ENCODE measurements at places on chromosomes 11 and 22. TPM values are rescaled to one million over a fixed set of nuclear protein-coding genes. Genes with fewer than 3 reads are reported as not detected.
A peak's percentile ranks its signal among the peaks of the same experiment; 100 is the strongest.

DNA sequence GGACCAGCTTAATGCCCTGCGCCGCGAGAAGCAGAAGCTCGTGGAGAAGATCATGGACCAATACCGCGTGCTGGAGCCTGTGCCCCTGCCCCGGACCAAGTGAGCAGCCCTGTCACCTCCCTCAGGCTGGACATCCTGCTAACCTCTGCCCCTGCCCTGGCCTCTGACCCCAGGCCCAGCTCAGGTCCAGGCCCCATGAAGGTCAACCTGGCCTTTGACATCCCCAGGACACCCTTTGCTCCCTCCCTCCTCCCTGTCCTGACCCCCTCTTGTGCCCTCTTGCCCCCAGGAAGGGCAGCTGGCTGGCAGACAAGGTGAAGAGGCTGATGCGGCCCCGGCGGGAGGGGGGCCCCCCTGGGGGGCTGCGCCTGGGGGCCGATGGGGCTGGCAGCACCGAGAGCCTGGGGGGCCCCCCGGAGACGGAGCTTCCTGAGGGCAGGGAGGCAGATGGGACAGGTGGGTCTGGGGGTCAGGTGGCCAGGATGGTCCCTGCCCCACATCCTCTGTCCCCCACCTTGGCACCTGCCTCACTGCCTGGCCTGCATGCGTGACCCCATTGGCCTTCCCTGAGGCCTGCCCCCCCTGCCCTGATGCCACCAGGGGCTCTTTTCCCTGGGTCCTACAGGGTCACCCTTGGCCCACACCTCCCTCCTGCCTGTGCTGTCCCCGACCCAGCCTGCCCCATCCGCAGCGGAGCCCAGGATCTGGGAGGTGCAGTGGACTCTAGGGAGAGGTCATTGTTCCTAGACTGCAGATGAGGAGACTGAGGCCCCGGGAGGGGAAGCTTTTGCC lies 5.1 kb upstream of the RPS6KA4 start:
- no peak for DNase-seq
- no peak overlapping the region for H3K4me3 ChIP-seq
- H3K36me3 ChIP-seq = peaks cover 10% of the 10 kb centered on the region
- no peaks in the 10 kb centered on the region for H3K27me3 ChIP-seq
- H3K4me1 ChIP-seq = peaks cover 6% of the 10 kb centered on the region

GRCh38 chr22:47374901-47375575 lies 612.6 kb downstream of the TBC1D22A start:
- no peak for DNase-seq
- no peaks in the 10 kb centered on the region for H3K4me1 ChIP-seq

DNA sequence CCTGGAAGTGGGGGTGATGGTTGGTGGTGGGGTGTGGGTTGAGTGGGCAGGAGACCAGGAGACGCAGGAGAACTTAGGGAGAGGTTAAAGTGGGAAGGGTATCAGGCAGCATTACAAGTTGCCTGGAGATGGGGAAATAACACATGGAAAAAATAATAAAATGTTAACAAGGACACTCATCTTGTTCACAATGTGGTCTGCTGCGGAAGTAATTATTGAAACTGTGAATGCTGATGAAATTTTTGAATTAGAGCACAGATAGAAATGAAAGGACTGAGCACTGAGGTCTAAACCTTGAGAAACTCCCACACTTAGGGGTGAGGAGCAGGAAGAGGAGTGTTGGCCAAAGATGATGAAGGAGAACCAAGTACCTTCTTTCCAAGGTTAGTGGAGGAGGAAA lies 346.0 kb upstream of the PLET1 start:
- no peak overlapping the region for H3K4me3 ChIP-seq
- no peak for DNase-seq
- no peak overlapping the region for H3K27ac ChIP-seq
- no peaks in the 10 kb centered on the region for H3K27me3 ChIP-seq
- no peaks in the 10 kb centered on the region for H3K4me1 ChIP-seq

Gene PLAAT5
- polyA plus RNA-seq = 2.7 TPM

- no peak overlapping the region for H3K27ac ChIP-seq
- H3K4me1 ChIP-seq = no peaks in the 10 kb centered on the region
- H3K27me3 ChIP-seq = no peaks in the 10 kb centered on the region
- H3K4me3 ChIP-seq = no peak overlapping the region
Measured at GRCh38 chr22:19132693-19133400, 1.7 kb downstream of the TSSK2 start.

GRCh38 chr11:103537904-103538502 lies 428.8 kb downstream of the DYNC2H1 start:
- no peaks in the 10 kb centered on the region for H3K36me3 ChIP-seq
- DNase-seq = peak; percentile 13
- no peak overlapping the region for H3K27ac ChIP-seq
- no peaks in the 10 kb centered on the region for H3K27me3 ChIP-seq
- no peak overlapping the region for H3K4me3 ChIP-seq

GRCh38 chr11:78931891-78932290 lies 357.2 kb upstream of the NARS2 start:
- no peak overlapping the region for H3K4me3 ChIP-seq
- H3K4me1 ChIP-seq = no peaks in the 10 kb centered on the region
- H3K27me3 ChIP-seq = no peaks in the 10 kb centered on the region
- DNase-seq = no peak
- no peak overlapping the region for H3K27ac ChIP-seq
- no peaks in the 10 kb centered on the region for H3K36me3 ChIP-seq

Gene ROBO3
- polyA plus RNA-seq = 16.1 TPM

DNA sequence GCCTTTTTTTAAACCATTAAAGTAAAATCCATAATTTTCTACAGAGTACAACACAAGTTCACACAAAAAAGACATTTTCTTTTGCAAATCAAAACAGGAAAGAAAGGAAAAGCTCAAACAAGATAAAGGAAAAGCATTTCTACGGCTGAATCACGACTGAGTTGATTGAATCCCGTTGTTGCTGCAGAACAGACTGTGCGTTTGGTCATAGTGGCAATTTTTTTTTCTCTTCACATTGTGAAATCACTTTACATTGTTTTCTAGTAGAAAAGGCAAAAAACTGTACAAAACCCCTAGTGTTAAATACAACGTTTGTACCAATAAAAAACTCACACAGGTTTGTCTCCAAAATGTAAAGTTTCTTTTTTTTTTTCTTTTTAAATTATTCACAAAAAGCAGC lies 17.3 kb upstream of the RAPSN start:
- no peaks in the 10 kb centered on the region for H3K27me3 ChIP-seq
- peaks cover 2% of the 10 kb centered on the region for H3K4me1 ChIP-seq
- no peak overlapping the region for H3K27ac ChIP-seq

Gene MS4A4E
- not detected for polyA plus RNA-seq

Gene JAML
- 21.6 TPM for polyA plus RNA-seq

GRCh38 chr11:85109141-85109540 lies 518.0 kb downstream of the DLG2 start:
- no peaks in the 10 kb centered on the region for H3K27me3 ChIP-seq
- no peaks in the 10 kb centered on the region for H3K36me3 ChIP-seq
- H3K4me1 ChIP-seq = no peaks in the 10 kb centered on the region
- H3K27ac ChIP-seq = no peak overlapping the region
- H3K4me3 ChIP-seq = no peak overlapping the region

- no peaks in the 10 kb centered on the region for H3K27me3 ChIP-seq
- no peaks in the 10 kb centered on the region for H3K36me3 ChIP-seq
- no peak overlapping the region for H3K4me3 ChIP-seq
- peak overlapping the region; percentile 63 for H3K27ac ChIP-seq
Measured at GRCh38 chr11:57214494-57214893, 22.6 kb downstream of the APLNR start.

GRCh38 chr22:43931771-43932170 lies 8.2 kb downstream of the PNPLA3 start:
- H3K4me3 ChIP-seq = no peak overlapping the region
- H3K27me3 ChIP-seq = no peaks in the 10 kb centered on the region
- no peak overlapping the region for H3K27ac ChIP-seq
- DNase-seq = no peak

Gene KRTAP5-7
- not detected for polyA plus RNA-seq

GRCh38 chr11:44623341-44623730 lies 57.9 kb downstream of the CD82 start:
- no peak overlapping the region for H3K27ac ChIP-seq
- H3K27me3 ChIP-seq = no peaks in the 10 kb centered on the region
- H3K36me3 ChIP-seq = peaks cover 33% of the 10 kb centered on the region
- DNase-seq = no peak

DNA sequence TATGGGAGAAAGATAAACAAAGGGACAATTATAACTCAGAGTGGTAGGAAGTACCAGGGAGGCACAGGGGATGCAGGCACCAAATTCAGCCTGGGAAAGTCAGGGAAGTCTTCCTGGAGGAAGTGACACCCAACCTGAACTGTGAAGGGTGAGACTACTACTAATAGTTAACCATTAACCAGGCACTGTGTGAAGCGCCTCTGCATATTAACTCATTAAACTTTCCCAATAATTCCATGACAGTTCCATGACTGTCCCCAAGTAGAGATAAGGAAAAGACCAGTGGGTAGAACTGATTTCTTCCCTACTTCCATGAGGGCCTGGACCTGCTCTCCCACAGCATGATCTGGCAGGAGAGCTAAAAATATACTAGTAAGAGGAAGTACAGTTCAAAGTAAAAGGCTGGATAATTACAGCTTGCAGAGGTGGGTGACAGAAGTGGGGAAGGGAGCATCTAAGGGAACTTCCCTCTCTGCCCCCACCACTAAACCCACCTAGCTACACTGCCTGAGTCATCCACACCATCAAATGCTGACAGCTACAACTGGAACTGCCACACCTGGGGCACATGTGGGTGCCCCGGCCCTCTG lies 4.7 kb upstream of the AP1B1 start:
- H3K4me1 ChIP-seq = peaks cover 4% of the 10 kb centered on the region
- no peak overlapping the region for H3K27ac ChIP-seq
- H3K4me3 ChIP-seq = no peak overlapping the region
- no peaks in the 10 kb centered on the region for H3K27me3 ChIP-seq
- no peaks in the 10 kb centered on the region for H3K36me3 ChIP-seq
- peak; percentile 39 for DNase-seq

- no peaks in the 10 kb centered on the region for H3K4me1 ChIP-seq
- no peak for DNase-seq
- H3K27me3 ChIP-seq = no peaks in the 10 kb centered on the region
- H3K4me3 ChIP-seq = no peak overlapping the region
- no peak overlapping the region for H3K27ac ChIP-seq
- H3K36me3 ChIP-seq = no peaks in the 10 kb centered on the region
Measured at GRCh38 chr22:47927648-47928210, 1165.3 kb downstream of the TBC1D22A start.

Gene MS4A14
- polyA plus RNA-seq = 0.12 TPM

- H3K27ac ChIP-seq = no peak overlapping the region
- DNase-seq = no peak
- no peaks in the 10 kb centered on the region for H3K36me3 ChIP-seq
- no peaks in the 10 kb centered on the region for H3K4me1 ChIP-seq
Measured at GRCh38 chr22:45013138-45013537, 3.3 kb upstream of the PHF21B start.

GRCh38 chr22:46763051-46763705 lies 728 bp downstream of the TBC1D22A start:
- H3K36me3 ChIP-seq = no peaks in the 10 kb centered on the region
- peak overlapping the region; percentile 88 for H3K27ac ChIP-seq
- H3K27me3 ChIP-seq = no peaks in the 10 kb centered on the region
- H3K4me1 ChIP-seq = peaks cover 3% of the 10 kb centered on the region

GRCh38 chr22:26983311-26983710 lies 325.9 kb downstream of the MIAT start:
- no peak overlapping the region for H3K4me3 ChIP-seq
- no peak overlapping the region for H3K27ac ChIP-seq
- H3K4me1 ChIP-seq = no peaks in the 10 kb centered on the region
- no peak for DNase-seq

Gene KRTAP5-1
- polyA plus RNA-seq = not detected

- H3K27me3 ChIP-seq = no peaks in the 10 kb centered on the region
- no peak overlapping the region for H3K4me3 ChIP-seq
- no peak for DNase-seq
- no peaks in the 10 kb centered on the region for H3K36me3 ChIP-seq
- H3K27ac ChIP-seq = no peak overlapping the region
Measured at GRCh38 chr11:117941163-117941707, 12.0 kb upstream of the TMPRSS13 start.

- H3K4me1 ChIP-seq = no peaks in the 10 kb centered on the region
- H3K27ac ChIP-seq = peak overlapping the region; percentile 94
- peak; percentile 88 for DNase-seq
- peaks cover 46% of the 10 kb centered on the region for H3K36me3 ChIP-seq
Measured at GRCh38 chr11:279966-280705, 1.9 kb downstream of the NLRP6 start.

Gene SCUBE2
- polyA plus RNA-seq = 4.9 TPM

DNA sequence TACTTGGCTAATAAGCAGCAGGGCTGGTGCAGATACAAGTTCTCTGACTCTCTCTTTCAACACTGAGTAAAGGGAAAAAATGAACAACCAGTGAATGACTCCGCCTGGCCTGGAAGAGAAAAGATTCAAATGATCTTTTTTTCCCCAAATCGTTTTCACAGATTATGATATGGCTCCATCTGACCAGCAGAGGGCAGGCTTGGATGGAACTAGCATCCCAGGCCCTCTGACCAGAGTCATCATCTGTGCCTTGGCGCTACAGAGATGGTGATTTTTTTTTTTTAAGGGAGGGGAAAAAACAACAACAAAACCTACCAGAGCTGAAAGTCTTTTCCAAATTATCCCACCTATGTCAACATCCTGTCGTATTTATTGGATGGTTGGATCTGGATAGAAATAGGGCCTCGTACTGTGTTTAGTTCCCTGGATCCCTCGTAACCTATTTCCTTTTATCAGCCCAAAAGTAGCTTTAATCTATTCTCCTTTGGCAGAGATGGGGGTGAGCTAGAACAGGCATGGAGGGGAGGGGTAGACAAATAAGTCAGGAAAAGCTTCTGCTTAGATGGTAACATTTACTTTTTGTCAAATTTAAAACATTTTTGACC lies 69.7 kb downstream of the PRSS23 start:
- H3K4me3 ChIP-seq = no peak overlapping the region
- no peaks in the 10 kb centered on the region for H3K36me3 ChIP-seq
- peak; percentile 57 for DNase-seq
- no peaks in the 10 kb centered on the region for H3K27me3 ChIP-seq
- H3K4me1 ChIP-seq = no peaks in the 10 kb centered on the region
- H3K27ac ChIP-seq = no peak overlapping the region

Measured in small intestine (tissue), 16 donors.